ENCODE measurements at places on chromosomes 4 and X. TPM values are rescaled to one million over a fixed set of nuclear protein-coding genes. Genes with fewer than 3 reads are reported as not detected.
A peak's percentile ranks its signal among the peaks of the same experiment; 100 is the strongest.

The USP27X gene
- total RNA-seq, result 1.9 TPM

The FSTL5 gene
- not detected for total RNA-seq

The TDO2 gene
- 0.21 TPM for total RNA-seq

The SSX4 gene
- total RNA-seq, result not detected

The EDA2R gene
- total RNA-seq, result 9.5 TPM

GRCh38 chr4:139978692-139979091, 175.3 kb downstream of the MAML3 start:
- DNase-seq, result no peak

- DNase-seq, result no peak
Observed at GRCh38 chr4:81919810-81920209, 448.1 kb upstream of the RASGEF1B start.

DNA sequence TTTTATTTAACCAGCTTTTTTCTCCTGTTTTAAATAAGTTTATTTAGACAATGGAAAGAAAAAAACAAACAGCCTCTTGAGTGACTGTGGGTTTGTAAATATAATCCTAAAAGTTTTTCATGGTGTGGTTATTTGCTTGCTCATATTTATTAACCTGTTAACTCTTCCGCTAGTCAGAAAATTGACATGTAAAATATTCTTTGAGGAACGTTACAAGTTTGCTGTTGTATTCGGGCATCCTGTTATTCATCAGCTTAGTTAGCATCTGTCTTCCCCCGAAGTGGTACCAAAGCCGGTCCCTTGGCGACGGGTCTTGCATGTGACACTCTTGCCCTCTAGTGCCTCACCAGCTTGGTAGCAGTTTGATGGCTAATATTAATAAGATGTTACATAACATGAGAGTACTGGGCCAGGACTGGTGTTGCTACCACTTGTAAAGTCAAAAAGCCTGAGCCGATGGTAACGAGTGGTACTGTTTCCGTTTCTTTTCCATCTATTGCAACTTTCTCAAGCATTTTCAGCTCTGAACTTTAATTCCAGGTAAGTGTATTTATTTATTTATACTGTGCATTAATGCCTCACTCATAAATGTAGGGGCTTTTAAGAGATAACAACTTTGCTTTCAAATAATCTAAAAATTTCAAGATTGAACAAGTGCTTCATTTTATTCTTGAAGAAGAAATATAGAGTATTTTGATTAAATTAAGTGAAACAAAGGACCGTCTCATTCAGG, at the start of gene NDST3:
Gene NDST3 (plus strand): TSS at position 434 of the 733 bp plus-strand sequence. CDS start 19,425 bp downstream, outside the sequence.
- DNase-seq, result peak; percentile 30

GRCh38 chrX:7133050-7133440, 14.5 kb upstream of the STS start:
- DNase-seq, result no peak

DNA sequence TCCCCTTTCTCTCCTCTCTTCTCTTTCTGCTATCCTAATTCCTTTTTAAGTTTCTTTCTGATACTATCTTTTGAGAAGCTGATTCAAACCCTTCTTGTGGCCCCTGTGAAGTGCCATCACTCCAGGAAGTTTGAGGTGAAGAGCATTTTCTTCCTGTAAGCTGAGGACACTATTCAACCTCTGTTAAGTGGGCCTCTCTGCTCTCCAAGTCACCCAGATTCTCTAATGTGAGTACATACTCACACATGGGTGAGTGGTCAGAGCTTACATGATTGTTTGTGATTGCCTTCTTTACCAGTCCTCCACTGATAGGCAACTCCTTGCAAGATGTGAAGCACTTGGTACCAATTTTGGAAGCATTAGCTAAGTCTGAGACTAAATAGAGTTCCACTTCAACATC, 18.4 kb upstream of the SMIM10L2A start:
- no peak for DNase-seq

DNA sequence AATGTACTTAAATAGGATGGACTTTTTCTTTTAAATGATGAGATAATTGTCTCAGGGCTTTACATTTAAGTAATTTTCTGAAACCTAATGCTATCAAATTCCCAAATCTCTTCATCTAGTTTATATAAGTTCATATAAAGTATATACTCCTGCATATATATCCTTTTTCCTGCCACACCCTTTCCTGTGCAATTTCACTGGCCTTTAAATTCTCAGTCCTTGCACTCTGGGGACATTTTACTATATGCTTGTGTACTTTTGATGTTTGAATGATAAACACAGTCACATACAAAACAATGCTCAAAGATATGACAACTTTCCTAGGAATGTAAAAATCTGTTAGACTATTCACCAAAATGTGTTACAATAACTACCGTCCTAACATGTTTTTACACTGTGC, 60.1 kb downstream of the NDST4 start:
- DNase-seq, result no peak
